HCEC 1CT (cell line): ENCODE measurements at places on chromosomes 3 and 15.

- no peak for DNase-seq
Observed at GRCh38 chr3:56917361-56918110, 115.8 kb upstream of the ARHGEF3 start.

- DNase-seq: no peak
Observed at GRCh38 chr3:152469248-152470025, 200.7 kb downstream of the MBNL1 start.

DNA sequence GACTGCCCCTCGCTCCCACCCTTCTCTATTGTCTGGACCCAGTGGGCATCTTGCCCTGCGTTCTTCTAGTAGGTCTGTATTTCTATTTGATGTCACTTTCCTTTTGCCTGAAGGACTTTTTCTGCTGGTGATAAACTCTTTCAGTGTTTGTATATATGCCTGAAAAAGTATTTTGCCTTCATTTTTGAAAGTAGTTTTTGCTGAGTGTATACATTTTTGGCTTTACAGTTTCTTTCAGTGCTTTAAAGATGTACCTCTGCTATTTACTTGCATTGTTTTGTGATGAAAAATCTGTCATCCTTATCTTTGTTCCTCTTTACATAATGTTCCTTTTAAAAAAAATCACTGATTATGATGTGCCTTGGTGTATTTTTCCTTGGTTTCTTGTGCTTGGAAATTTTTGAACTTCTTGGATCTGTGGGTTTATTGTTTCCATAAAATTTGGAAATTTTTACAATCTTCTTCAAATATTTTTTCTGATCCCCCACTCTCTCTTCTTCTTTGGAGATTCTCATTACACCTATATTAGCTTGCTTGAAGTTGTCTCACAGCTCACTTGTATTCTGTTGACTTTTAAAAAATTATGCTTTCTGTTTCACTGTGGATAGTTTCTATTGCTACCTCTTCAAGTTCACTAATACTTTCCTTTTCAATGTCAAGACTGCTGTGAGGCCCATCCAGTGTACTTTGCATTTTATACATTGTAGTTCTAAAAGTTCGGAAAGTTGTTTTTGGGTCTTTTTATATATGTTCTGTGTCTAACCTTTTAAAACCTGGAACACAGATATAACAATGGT, 67.8 kb downstream of the RGMA start:
- no peak for DNase-seq

GRCh38 chr3:151265866-151266265, 12.5 kb downstream of the P2RY14 start:
- no peak for DNase-seq

DNA sequence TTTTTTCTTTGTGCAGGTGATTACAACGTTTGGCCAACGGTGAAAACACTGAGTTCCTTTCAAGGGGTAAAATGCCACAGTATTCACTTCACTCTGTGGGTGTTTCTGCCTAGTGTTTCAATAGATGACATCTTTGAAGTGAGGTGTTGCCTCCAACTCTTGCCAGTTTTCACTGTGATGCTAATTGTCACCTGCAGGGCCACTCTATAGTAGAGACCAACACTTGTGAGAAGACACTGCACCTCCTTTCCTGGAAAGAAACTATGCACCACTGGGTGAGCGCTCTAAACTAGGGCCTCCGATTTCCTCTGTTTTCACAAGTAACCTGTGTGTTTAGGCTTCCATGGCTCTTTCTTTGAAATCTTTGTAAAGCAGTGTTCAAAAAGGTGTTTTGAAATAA, 98.3 kb downstream of the THRB start:
- no peak for DNase-seq

DNA sequence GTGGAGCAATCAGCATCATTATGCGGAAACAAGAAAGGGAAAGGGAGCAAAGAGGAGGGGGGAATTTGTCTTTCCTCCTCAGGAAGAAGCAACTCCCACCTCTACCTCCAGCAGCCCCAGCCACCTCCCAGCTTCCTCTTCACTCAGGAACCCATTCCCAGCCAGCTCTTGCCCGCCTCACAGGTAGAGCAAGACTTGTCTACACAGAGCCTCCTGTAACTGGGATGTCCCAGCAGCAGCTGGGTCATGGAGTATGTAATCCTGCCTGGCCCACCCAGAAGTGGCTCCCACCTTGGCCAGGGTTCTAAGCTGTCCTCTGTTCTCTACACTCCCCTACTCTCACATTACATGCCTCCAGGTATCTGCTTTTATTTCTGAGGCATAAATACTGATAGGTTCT, 14.0 kb downstream of the IGDCC3 start:
- DNase-seq: no peak

DNA sequence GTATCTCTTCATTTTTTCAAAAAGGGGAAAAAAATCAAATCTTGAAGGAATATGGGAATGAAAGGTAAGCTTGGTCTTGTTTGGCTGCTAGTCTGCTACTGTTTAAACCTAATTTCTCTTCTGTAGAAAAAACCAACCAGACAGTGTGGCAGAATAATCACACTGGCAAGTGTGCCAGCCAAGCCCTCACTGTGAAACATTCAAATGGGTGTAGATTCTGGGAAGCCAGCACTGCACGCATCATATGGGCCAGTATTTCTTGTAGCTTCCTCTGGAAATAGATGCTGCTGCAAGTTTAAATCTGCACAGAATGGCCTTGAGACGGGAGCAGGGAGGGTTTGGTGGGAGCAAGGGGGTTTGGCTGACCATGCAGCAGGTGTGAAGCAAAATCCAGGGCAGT, 62.1 kb downstream of the POMGNT2 start:
- DNase-seq: no peak

DNA sequence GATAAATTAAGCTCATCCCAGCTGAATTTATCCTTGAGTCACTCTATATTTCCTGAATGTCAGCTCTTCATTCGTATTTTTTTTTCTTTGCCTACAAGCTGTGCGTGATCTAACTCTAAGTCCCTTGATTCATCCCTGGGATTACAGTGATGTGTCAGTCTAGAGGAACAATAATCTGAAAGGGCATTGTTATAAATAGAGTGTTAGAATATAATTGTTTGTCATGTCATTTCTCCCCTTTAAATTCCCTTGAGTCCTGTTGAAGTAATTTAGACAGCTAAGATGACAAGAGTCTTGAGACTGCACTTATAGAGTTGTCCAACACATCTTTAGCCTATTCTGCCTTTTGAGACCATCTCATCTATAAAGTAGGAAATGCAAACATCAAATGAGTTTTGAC, 621.8 kb downstream of the ZIC1 start:
- DNase-seq: no peak

DNA sequence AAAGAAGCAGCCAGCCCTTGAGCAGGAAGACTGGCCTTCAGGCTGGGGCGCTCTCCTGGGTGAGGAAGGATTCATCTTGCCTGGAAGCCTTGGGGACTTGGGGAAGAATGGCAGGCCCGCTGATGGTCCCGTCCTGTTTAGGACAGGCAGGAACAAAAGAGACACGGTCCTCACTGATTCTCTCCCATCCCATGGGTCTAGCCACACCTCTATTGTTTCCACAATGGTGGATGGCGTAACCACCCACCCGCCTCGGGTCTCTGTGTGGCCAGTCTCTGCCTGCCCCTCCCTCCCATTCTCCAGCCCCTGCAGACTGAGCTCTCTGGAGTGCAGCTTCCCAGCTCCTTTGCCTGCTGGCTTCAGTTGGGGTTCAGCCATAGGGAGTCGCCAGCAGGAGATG, 284.3 kb downstream of the UACA start:
- no peak for DNase-seq

DNA sequence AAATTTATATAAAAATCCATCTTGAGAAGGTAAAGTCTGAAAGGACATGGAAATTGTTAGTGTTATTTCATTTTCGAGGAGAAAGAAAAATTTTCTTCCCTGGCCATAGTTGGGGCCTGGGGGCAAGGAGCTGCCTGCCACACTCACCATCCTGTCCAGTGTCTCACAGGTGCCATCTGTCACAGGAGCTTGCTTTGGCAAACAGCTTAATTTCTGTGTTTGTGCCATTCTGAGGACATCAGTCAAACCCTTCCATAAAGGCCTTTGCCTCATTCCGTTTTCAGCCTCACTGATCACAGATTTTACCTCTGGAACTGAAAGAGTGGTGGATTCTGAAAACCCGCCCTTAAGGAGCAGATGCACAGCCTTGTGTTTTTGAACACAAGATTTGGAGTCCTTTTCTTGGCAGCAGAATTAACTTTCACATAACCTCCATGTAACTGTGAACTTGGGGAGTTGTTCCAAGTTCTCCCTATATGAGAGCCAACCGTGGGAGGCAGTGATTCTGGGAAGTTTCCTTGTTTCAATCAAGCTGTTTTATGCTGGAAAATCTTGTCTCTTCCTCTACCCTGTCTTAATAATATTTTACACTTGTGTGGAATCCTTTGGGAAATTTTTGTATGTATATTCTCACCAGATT, 254.7 kb downstream of the CACNA2D3 start:
- DNase-seq: no peak
